GM12878 (cell line): ENCODE measurements at places on chromosomes 2 and 18. TPM values are rescaled to one million over a fixed set of nuclear protein-coding genes. Genes with fewer than 3 reads are reported as not detected.

MMADHC gene
- 98.5 and 106 TPM in 2 replicates for total RNA-seq

DHRS9 gene
- 0.16 TPM in 1 of 2 replicates, not detected in the other for total RNA-seq

BMP10 gene
- total RNA-seq = not detected in 2 replicates

KLHL29 gene
- 17.9 and 19.5 TPM in 2 replicates for total RNA-seq

TTC31 gene
- 27.3 and 30.5 TPM in 2 replicates for total RNA-seq

ST8SIA5 gene
- 0.15 and 0.16 TPM in 2 replicates for total RNA-seq
